ENCODE measurements at places on chromosomes 7 and 10.

- no peak for DNase-seq
These were observed 43.3 kb upstream of the BTRC start for GRCh38 chr10:101310529-101311184.

DNA sequence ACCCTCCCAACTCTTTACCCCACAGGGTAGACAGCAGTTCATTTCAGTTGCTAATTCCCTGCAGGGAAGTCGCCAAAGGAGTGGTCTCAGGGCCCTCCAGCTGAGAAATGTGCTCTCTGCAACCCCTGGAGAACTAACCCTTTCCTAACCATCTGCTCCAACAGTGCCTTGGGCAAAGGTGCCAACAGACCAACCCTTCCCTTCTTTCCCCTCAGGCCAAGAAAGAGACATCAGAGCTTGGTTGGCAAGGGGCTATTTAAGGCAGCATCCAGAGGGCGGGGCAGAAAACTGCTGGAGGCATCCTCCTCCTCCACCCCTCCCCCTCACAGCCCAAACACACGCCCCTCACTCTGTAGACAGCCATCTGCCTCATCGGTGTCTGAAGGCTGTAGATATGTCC is 1.7 kb downstream of the SORBS1 start:
- DNase-seq: peak; percentile 62

DNA sequence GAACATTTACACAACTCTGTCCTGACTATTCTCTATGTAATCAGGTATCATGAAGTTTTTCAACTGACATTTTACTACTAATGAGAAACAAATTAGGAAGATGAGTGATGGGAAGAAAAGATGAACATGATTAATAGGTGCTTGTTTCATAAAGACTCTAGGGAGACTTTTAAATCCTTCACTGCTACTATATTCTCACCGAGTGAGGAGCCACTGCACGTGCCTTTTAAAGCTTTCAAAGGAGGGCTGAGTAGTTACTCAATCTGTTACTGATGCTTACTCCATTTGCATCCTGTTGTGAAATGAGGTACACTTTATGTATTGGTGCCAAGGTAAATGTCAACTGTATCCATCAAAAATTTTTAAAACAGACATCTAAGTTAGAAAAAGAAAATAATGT is 1.3 kb upstream of the COMMD3 start:
- DNase-seq: no peak

GRCh38 chr10:13536674-13537366 is 8.0 kb upstream of the BEND7 start:
- peak; percentile 70 for DNase-seq

GRCh38 chr10:68684413-68684812 is 36.6 kb upstream of the CCAR1 start:
- DNase-seq: no peak

DNA sequence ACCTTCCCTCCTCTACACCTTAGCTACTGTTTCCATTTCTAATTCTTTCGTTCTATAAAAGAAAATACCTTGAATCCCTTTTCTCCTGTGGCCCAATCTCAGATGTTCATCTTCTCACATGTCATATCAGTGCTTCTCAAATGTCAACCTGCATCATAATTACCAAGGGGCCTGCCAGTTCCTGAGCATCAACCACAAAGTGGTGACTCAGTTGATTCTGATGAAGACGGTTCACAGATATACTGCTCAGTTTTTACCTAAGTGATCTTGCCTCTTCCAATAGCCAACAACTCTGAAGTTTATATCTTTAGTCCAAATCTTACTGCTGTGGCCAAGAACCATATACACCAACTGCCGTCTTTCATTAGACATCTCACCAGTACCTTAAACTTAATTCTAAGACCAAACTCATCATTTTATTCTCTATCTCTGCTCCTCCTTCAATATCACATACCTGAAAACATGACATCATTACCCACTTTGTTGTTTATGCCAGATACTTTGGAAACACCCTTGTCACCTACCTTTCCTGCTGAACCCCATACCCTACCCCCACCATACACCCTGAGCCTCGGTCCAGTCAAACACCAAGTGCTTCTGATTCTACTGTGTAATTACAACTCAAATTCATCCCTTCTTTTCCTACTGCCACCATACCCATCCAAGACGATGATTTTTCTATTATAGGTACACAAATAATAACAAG is 115.5 kb downstream of the LMBR1 start:
- DNase-seq: peak; percentile 24

DNA sequence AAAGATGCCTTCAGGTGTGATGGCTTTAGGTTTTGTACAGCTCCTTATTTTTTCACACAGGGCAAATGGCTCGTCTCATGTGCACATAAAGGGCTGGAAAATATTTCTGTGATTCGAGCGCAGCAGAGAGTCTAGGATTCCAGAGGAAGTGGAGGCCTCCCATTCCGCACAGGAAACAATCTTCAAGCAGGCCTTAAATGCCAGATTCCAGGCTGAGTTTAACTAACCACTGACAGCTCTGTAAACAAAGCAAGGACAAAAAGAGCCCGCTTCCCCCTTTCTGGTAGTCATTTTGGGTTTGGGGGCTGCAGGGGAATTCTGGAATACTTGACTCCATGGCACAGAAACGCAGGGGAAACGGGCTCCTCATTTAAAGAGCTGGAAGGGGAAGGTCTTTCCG is 87.2 kb downstream of the CALD1 start:
- DNase-seq: no peak

DNA sequence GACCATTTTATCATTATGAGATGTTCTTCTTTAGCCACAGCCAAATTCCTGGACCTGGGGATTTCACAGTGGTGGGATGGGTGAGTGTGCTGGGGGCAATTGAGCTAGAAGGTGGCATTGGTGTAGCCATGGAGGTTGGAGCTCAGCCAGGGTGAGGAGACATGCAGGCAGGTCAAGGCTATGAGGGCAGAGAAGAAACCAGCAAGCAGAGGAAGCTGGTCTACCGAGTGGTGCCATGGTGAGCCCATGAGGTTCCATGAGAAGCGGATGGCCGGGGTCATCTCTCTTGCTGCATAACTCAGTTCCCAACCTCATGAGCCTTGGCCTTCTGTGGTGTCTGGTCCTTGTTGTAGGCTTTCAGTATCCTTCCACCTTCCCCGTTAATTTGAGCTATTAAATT is 91.4 kb downstream of the CARD11 start:
- DNase-seq: no peak

DNA sequence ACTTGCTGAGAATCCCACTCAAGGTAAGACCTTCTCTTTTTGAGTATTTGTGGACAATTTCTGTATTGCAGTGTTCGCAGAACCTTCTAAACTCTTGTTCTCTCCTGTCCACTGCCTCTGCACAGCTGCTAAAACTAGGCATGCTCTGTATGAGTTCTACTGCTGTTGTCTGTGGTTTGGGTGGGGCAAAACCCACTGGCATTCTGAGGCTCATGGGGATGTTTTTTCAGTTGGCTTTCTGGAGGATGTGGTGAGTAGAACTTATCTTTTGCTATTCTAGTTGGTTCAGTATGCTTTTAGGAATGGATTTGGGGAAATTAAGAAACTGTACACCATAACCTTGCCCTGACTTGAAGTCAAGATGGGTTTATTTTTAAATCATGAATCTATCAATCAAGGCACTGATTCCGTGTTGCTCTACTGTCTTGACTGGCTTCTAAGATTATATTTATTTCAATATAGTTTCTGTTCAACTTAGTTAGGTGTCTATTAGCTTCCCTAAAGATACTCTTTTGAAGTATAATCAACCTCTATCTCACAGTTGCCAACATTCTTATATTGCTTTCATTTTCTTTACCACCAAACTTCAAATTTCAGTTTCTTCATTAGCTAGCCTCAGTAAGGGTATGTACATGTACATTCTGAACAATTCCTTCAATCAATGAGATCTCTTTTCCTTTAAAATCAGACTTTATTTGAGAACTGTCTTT is 25.0 kb upstream of the C1GALT1 start:
- DNase-seq: peak; percentile 100
